ENCODE measurements at places on chromosomes 5 and 9.

GRCh38 chr9:80305136-80305535 lies 733.4 kb downstream of the TLE4 start:
- no peak for DNase-seq

DNA sequence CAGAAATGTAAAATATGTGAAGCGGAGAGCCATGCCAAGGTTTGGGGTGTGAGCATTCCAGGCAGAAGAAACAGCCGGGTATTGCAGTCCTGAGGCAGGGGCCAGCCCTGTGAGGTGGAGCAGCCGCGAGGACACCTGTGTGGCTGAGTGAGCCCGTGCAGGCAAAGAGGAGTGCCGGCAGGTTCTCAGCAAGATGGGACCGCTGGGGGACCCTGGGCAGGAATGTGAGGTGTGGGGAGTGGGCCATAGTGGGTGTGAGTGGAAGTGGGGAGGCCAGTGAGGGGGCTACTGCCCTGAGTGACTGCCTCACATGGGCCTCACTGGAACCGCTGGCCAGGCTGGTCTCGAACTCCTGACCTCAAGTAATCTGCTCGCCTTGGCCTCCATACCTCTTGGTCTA lies 8.1 kb upstream of the PRR7 start:
- no peak for DNase-seq

DNA sequence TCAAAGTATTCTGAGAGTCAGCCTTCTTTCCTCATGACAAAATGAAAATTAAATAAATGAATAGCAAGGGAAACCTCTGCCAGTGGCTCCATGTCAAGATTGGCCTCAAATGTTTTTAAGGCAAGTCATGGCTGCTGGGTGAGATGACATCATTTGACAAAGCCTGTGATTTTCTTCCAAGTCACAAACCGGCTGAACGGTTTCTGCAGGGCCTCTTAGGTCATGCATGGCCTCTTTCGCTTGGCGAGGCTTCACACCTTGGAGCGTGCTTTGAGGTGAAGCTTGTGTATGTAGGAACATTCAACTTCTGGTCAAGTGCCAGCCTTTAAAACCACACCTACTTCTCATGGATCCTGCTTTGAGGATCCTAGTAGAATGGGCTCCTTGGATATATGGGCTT lies 161.0 kb upstream of the ZNF618 start:
- DNase-seq = no peak

DNA sequence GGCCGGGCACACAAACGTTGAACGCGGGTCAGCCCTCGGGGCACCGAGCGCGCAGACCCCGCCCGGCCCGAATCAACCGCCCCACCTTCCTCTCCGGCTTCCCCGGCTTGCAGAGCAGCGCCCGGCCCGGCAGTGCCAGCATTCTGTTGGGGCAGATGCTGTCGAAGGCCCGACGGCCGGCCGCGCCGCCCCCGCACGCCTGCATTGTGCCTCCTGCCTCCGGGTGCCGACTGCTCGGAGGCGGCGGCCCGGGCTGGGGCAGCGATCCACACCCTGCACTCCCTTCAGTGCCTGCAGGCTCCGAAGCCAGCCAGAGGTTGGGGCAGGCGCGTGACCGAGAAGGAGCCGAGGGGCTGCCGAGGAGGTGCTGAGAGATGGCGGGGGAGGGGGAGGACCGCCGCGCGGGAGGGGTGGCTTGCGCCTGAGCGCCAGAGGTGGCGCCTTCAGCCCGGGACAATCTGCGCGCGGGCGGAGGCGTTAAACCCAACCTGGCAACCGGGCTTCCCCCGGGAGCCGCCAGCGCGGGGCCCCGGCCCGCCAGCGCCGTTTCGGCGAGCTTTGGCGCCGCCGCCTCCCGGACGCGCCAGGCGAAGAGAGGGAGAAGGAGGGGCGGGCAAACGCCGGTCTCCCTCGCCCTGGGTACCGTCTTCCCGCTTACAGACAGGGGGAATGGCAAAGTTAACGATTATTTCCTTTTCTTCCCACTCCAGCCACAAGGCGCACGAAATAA lies at the start of gene MCIDAS:
MCIDAS (minus strand) TSS at position 382 of the 730 bp plus-strand sequence; CDS start at position 205, 177 bp downstream.
- DNase-seq = peak; percentile 68

GRCh38 chr5:9409413-9409960 lies 136.4 kb downstream of the SEMA5A start:
- DNase-seq = no peak

GRCh38 chr9:123119566-123119965 lies 86.1 kb downstream of the GPR21 start:
- no peak for DNase-seq

- peak; percentile 94 for DNase-seq
Measured at GRCh38 chr5:125198270-125198974, 452.0 kb upstream of the ZNF608 start.

DNA sequence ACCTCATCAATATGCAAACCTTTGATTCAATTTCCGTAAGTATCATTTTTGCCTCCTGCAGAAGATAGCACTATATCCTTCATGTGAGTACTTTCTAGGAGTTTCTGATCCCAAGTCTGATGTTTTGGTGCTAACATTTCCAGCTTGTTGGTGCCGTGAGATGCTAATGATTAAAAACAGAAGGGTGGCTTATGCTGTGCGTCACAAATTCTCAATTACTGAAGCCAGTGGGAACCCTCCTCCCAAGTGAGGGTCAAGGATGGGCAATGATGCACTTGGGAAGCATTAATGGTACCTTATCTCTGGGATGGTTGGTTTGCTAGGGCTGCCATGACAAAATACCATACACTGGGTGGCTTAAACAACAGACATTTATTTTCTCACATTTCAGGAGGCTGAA lies 123.0 kb downstream of the FOXD1 start:
- DNase-seq = no peak

GRCh38 chr5:121408778-121409177 lies 442.9 kb upstream of the FTMT start:
- no peak for DNase-seq

DNA sequence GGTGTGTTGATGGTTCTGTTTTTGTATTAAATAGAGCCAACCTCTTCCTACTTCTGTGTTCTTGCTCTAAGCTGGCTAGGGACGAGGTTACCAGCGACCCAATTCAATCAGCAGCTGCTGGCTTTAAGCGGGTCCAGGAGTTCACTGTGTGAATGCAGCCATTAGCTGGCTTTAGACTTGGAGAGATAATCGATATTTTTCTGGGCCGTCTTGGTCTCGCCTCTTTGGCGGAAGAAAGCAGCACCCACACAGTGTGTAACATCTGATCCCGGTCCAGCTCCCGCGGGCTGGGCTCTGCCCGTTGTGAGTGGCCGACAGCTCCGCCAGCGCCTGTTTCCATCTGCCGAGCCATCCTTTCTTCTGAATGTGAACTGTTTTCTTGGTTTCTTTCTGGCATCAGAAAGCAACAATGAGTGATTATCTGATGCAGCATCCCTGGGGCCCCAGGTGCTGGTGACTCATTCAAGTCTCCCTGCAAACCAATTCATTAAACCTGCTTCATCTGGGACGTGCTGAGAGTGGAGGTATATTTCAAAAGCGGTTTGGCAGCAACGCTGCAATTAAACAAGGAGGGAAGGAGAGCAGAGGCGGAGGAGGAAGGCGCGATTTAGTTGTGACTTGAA lies 90.8 kb upstream of the IRX4 start:
- no peak for DNase-seq

DNA sequence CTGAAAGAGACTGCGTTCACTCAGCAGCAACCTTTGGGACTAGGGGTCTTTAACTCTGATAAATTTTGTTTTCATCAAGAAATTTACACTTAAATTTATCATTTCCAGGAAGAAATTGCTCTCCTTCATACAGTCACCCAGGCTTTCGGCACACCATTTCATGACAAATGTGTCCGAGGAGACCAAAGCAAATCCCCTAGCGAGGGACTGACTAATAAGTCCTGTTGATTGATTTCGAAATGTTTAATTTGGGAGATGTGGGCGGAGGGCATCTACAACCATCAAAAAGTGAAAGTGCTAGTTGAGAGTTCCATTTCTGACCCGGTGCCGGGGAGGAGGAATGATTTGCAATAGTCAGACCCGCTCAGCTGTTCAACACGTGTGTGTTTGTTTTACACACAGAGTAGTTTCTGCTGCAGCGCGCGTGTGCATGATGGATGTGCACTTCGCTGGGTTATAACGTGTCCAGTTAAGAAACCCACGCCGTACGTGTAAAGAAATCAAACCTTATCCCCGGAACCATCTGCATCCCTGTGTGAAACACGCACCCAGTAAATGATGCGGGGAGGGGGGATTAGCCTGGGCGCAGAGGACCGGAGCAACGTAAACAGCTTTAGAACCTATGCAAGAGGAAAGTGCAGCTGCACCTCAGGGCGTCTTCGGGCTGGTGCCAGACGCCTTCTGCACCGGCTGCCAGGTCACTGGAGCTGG lies 845 bp upstream of the NR4A3 start:
- peak; percentile 75 for DNase-seq

- no peak for DNase-seq
Measured at GRCh38 chr5:133942614-133943474, 25.6 kb downstream of the C5orf15 start.

- no peak for DNase-seq
Measured at GRCh38 chr9:98306384-98307145, 51.1 kb upstream of the TBC1D2 start.

DNA sequence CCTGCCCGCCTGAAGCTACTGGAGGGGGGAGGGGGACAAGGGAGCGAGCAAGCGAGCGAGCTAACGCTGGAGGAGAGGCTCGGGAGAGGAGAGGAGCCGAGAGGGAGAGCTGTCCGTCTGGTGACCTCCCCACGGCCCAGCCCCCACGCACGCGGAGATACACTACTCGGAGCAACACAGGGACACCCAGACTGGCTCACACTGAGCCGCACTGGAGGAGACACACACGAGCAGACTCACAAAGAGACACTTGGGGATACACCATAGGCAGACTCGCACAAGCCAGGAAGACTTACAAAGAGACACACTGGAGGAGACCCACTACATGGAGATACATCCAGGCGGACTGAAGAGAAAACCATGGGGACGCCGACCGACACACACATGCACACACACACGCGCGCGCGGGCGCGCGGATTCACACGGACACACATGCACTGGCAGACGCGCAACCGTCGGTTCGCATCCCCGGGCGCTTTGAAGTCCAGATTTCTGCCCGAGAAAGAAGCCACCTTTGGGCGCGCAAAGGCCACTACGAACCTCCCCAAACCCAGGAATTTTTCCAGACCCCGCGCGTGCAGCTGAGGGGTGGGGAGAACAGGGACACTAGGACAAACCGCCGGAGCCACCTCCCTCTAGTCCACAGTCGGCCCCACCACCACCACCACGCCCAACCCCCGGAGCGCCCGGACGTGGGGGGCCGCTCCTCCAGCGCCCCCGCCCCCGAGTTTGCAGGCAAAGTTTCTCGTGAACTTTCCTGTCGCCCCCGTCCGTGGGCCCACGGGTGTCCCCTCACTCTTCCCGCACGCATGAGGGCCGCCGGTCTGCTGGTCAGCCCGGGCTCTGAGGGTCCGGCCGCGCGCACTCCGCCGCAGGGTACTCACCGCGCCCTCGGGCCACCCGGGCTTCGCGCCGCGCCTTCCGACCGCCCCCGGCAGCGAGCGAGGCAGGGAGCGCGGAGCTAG lies 571 bp downstream of the CNTFR start:
- DNase-seq = no peak

DNA sequence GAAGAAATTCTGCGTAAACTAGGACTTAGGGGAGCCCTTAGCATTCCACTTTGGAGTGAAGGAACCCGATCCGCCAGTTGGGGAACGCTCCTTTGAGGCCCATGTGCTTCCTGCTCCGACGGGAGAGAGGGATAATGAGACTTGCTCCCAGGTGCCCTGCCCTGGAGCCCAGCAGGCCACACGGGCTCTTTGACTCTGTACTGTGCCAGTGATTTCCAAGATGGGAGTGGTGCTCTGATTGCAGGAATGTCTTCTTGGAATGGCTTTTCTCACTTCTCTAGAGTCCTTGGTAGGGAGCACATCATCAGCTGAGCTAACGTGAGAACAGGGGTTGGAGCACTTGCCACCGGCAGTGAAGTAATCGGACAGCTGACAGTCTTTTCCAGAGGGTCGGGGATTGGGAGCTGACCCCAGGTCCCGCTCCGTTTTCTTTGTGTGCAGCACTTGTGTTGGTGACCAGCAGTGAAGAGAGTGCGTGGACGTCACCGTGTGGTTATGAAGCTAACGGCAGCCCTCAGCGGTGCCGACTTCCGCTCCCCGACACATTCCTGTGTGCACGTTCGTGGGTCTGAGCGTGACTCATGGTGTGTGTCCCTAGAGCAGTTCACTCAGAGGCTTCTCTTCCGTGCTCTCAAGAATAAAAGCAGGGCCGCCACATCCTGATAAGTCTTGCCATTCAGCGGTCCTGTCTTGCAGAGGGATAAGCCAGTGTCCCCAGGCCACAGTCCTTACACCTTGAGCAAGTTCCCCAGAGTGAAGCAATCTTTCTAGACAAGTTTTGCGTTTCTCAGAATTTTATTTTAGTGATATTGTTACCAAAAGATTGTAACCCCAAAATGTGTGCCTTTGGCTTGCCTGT lies 25.6 kb downstream of the ABL1 start:
- DNase-seq = no peak

DNA sequence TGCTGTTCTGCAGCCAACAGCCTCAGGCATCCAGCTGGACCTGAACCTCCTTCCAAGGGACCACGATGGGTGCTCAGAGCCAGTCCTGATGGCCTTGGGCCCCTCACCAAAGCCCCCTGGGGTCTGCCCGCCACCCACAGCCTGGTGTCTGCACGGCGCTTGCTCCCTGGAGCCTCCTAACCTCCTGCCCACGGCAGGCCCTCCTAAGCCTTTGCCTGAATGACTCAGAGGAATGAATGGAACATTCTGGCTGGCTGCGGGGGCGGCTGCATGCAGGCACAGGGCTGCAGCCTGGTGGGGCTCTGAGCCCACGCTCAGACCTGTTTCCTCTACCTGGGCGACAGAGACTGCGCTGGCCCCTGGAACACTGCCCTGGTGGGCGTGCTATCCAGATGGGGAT lies 6.9 kb downstream of the SOHLH1 start:
- DNase-seq = no peak

DNA sequence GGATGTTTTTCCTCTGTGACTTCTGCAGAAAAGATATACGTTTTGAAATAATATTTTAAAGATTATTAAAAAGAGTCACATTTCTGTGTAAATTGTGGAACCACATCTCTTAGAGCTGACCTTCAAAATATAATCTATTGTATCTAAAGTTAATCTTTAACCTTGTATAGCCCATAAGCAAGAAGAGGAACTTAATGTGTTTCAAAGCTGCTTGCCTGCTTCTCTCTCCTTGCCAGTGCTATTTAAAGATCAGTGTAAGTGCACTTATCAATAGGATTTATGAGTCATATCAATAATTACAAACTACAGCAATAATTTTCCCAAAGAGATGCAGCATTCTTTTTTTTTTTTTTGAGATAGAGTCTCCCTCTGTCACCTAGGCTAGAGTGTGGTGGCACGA lies 29.4 kb upstream of the GDA start:
- no peak for DNase-seq

DNA sequence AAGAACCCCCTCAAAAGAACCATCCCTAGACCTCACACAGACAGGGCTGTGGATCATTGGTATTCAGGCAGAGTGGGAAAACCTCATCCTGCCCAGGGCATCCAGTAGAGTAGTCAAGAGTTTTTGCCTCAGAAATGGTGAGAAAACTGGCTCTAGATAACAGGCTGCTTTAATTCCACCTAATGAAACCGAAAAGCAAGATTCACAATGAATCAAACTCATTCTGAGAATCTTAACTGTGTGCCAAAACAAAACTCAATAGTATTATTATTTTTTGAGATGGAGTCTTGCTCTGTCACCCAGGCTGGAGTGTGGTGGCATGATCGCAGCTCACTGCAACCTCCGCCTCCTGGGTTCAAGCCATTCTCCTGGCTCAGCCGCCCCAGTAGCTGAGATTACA lies 17.8 kb upstream of the NPM1 start:
- DNase-seq = no peak
